ENCODE measurements at places on chromosomes 2 and 18.
A peak's percentile ranks its signal among the peaks of the same experiment; 100 is the strongest.

- no peak for DNase-seq
Measured at GRCh38 chr2:101679801-101680487, 17.6 kb upstream of the MAP4K4 start.

- DNase-seq, result peak; percentile 47
Measured at GRCh38 chr18:8536231-8536630, 73.0 kb upstream of the RAB12 start.

DNA sequence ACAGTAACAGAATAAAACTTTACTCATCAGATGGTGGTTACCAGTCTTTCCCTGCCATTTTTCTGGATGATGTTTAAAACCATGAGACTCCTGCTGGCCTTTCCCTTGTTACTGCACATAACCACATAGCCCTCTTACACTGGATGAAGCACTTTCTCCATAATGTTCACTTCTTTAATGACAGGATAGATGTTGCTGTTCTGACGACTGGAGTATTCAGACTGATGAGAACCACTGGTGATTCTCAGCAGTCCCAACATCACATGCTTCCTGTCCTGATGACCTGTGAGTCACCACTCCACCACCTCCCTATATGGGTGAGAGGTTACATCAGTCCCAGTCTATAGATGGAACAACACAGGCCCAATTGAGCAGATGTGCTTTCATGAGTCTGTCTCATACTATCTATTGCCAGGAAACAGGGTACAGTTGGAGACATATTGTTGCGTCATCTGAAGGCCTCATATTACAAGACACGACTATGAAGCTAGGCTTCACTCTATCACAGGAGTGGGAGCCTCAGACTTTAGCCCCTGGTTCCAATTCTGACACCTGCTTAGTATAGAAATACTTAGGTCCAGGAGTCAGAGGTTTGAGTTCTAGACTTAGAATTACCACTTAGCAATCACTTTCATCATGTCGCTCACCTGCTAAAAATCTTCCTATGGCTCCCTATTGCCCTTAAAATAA is 145.7 kb upstream of the KLF7 start:
- DNase-seq, result peak; percentile 73

- DNase-seq, result no peak
Measured at GRCh38 chr18:52118684-52119083, 221.3 kb upstream of the DCC start.

DNA sequence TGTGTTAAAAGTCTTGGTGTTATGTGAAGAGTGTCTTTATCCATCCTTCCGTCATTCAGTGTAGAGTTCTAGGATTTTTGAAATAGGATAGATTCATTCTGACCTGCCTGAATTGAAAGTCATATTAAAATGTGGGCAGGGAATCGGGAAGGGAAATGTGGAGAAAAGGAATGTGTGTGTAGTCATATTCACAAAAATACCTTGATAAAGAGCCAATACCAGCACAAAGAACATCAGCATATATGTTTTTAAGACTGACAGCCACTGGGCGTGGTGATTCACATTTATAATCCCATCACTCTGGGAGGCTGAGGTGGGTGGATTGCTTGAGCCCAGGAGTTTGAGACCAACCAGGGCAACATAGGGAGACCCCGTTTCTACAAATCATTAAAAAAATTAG is 188.1 kb downstream of the CAMKMT start:
- DNase-seq, result no peak

DNA sequence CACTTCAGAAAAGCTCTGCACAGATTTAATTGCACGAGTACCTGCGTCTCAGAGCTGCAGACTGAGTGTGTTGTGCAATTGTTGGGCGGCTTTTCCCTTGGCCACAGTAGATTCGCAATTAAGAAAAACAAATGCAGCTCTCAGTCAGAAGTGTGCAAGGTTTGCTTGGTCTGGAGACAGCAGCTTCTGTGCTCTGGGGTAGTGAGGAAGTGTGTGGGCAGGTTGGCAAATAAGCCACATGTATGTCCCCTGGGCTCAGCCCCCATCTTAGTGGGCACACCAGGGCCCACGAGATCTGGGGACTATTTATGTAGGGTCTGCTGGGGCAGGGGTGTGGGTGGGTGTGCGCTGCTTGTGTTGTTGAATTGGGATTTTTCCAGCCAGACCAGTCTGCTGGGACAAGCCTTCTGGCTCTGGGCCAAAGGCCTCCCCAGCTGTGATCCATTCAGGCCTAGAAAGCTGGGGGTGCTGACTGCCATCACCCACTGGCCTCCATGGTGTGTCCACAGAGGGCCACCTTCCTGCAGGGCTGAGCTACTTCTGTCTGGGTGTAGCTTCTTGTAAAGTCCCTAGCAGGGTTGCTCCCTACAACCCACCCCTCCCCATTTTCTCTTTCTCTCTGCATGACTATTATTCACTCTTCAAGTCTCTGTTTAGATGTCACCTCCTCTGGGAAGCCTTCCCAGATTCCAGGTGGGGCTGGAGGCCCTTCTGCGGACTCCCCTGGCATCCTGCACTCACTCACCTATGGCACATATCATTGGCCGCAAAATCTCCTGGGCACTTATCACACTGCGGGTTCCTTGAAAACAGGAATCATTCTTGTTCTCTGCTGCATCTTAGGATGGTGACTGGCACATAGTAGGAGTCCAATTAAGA is 67.8 kb downstream of the ODC1 start:
- no peak for DNase-seq

DNA sequence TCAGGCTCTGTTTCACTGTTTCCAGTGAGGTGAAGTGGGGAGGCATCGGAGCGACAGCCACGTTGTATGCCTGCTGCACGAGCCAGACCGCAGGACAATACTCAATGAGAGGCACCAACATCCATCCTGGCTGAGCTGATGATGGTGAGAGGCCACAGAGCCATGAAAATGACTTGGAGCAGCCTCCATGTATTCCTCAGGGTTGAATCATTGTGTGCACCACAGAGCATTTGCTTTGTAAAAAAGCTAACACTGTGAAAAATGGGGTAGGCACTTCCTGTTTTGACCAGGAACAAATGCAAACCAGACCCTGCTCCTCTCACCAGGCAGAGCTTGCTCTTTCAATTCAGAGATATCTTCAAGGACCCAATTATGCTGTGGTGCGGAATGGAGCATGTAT is 87.2 kb downstream of the LPIN1 start:
- DNase-seq, result no peak

GRCh38 chr2:197211881-197212342 is 98.7 kb downstream of the ANKRD44 start:
- DNase-seq, result no peak

- DNase-seq, result no peak
Measured at GRCh38 chr2:108946442-108946841, 42.6 kb downstream of the EDAR start.

DNA sequence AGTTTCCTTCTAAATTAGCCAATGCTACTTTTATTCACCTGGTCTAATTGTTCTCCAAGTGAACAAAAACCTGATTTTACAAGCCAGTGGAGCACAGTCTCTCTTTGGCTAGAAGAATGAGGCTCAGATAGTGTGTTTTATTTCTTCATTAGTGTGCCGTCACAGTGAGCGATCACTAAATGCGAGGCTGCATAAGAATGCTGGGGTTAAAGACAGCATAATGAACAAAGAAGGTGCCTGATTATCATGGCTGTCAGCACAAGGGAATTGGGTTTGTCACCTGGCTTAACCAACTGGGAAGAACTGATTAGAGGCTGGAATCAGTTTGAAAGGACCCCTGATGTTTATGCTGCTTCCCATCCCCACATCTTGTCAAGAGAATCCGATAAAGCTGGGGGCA is 76.4 kb downstream of the EPHA4 start:
- DNase-seq, result no peak

DNA sequence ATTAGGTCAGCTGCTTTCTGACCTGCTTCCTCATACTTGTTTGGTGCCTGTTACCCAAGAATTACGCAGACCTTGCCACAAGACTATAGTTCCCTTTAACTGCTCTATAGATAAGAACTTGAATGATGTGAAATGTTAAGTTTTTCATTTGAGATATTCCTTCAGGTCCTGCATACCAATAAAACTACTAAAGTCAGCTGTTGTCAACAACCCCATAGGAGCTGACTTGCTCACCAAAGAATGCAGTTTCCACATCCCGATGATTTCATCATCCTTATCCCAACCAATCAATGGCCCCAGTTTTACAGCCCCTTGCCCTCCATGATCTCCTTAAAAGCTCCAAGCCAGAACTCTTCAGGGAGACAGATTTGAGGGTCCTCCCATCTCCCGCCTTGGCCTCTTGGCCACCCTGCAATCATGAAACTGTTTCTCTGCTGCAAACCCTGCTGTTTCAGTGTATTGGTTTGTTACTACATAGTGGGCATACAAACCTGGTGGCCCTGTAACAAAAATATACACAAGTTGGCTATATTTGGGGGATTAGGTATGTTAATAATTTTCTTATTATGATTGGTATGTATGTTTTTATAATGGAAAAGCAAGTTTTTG is 396.3 kb upstream of the CHST9 start:
- no peak for DNase-seq

- DNase-seq, result no peak
Measured at GRCh38 chr2:216012133-216012829, 1.1 kb downstream of the MREG start.

- DNase-seq, result no peak
Measured at GRCh38 chr2:2681085-2681484, 350.0 kb upstream of the MYT1L start.

DNA sequence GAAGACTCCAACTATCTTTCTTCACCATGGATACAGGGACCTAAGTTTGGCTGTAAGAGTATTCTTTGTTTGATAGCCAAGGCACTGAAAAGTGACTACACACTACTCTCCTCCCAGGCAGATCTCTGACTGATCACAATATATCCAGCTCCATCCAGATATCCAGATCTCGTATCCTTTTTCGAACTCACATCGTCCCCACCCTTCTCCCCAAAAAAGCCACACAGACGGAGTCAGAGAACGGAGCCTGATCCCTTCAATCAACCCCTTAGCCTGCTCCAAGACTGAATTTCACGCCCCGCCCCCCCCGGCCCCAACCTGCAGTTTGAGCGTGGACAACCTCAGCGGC is 533 bp downstream of the DHX57 start:
- DNase-seq, result no peak

GRCh38 chr18:48932822-48933510 is 17.8 kb downstream of the SMAD7 start:
- DNase-seq, result no peak

DNA sequence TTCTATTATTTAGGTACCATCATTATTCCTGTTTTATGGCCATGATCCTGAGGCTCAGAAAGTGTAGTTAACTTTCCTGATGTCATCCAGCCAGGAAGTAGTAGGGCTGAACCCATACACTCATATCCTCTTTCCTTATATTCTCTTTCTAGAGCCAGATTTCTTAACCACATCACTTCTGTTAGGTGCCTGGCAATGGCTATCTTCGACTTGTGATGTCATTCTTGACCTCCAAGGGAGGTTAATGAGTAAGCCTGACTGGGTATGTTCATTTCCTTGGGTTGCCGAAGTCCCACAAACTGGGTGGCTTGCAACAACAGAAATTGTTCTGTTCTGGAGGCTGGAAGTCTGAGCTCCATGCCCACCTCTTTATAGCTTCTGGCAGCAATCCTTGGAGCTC is 43.4 kb downstream of the ITGB6 start:
- no peak for DNase-seq

GRCh38 chr18:24446453-24446852 is 14.0 kb upstream of the HRH4 start:
- no peak for DNase-seq

DNA sequence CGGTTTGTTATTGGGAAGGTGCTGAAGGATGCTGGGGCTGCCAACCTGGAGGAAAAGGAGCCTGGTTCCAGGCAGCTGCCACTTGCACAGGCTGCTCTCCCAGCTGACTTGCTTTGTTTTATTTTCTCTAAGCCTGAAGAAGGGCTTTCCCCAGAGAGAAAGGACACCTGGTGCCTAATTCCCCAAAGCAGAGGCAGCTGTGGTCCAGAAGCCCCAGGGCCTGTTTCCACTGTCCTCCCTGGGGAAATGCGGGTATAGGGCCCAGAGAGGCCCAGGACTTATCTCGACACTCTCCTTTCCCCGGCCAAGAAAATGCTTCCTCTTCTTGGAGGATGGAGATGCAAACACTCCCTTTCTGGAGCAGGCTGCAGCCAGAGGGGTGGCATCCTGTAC is 30.1 kb downstream of the INO80C start:
- no peak for DNase-seq

- DNase-seq, result no peak
Measured at GRCh38 chr2:175439416-175439815, 257.9 kb upstream of the ATP5MC3 start.

- no peak for DNase-seq
Measured at GRCh38 chr2:62611854-62612253, 93.7 kb upstream of the EHBP1 start.

DNA sequence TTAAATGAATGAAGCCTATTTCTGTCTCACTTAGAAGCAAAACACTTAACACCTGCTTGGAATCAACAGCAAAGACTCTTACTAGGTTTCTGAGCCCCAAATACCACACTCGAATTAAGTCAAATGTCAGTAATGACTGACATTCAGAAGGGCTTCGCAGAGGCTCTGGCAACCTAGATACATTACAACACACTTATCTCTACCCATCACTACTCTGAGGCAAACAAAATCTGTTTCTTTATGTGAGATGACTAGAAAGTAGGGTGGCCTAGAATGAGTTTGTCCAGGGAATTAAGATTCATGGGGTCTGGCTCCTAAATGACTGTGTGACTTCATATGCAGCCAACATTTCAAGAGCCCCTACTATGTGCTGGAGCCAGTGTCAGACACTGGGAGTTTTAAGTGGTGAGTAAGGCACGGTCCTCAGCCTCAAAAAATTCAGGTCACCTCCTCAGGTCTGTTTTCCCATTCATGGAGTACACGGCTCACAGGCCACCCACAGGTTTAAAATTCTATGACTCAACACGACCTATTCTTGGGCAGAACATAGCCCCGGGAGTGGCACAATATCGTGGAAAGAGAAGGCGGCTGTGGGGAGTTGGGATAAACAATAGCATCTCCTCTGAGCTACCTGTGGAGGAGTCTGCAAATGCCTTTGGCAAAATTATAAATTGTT is 150.3 kb upstream of the ZFP36L2 start:
- no peak for DNase-seq

DNA sequence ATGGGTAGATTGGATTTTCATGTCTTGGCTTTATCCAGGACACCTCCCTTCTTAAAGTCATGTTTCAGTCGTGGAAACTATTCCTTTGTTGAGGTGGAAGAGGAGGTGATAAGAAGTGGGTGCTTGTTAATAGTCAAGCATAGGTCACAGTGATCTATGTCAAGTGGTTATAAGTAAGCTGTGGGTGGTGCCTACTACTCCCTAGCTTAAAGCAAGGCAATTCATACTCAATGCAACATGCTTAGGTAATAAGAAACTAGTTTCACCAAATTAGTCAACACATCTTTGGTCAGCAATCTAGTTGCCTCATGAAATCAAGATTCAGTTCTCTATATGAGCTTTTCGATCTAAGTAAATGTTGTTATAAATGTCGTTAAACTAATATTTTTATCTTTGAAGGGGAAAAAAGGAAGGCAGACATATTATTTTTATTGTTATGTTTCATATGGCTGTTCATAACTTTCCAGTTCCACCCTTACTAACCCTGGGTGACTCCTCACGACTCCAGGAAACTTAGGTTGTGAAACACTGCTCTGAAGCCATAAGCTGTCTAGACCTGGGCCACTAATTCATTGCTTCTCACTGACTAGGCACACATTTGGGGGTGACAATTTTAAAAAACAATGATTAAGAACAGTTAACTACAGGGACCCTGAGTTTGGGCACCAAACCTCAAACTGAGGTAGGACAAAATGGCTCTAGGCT is 5.8 kb upstream of the ABCB11 start:
- DNase-seq, result no peak
